Stimulated activated naive CD4-positive, alpha-beta T cell treated with Interleukin-2 at 50 U/mL for 16 hours (primary cell): ENCODE measurements at places on chromosomes 12 and 14.

- no peak for DNase-seq
Measured at GRCh38 chr14:81252278-81252677, 31.5 kb upstream of the GTF2A1 start.

- no peak for DNase-seq
Measured at GRCh38 chr14:71918955-71919354, 13.3 kb upstream of the RGS6 start.

DNA sequence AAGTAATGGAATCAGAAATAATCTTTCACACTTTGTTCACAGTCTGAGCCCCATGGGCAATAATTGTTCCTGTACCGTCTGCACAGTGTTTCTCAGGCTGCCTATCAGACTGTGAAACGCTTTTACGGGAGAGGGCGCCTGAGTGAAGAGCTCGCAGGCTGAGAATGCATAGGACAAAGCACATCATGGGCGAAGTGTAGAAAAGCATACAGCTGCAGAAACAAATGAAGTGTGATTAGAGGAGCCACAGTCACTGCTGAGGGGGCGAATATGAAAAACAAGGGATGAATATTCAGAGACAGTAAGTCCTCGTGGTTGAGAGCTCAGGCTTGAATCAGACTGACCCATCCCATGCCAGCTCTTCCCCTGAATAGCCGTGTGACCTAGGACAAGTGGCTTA is 438.4 kb upstream of the DCN start:
- DNase-seq, result no peak

GRCh38 chr14:88613552-88614010 is 50.7 kb downstream of the ZC3H14 start:
- DNase-seq, result no peak

DNA sequence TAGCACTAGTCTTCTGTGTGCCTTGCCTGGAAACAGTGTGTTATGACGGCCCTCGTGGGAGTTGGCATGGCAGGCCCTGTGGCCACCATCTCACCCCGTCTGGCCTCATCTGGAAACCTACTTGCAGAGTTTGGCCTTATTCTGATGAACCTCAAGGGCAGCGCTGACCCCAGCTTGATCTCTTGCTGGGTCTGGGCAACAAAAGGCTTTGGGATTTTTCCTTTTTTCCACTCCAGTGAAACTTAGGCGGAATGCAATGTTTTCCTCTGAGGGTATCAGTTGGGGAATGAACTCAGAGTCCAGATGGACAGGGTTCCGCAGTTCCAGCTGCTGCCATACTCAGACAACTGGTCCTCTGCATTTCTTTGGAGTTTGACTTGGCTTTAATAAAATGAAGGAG is 15.9 kb downstream of the CACNA1C start:
- DNase-seq, result no peak

DNA sequence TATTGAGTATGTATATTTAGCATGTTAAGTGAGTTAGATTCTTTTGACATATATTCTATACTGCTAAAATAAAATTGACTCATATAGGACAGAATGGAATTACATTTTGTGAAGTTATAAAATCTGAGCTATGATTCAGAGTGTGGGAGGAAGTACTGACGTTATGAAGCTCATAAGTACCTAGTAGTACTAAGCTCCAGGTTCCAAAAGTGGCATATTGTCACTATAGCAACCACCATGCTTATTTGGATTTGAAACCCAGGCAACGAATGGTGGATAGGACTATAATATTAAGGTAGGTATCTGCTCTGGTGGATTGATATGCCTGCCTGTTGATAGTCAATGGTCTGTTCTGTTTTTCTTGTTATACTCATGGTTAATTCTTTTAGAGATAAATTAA is 2.2 kb upstream of the FBXO33 start:
- DNase-seq, result no peak

- DNase-seq, result peak; percentile 25
Measured at GRCh38 chr12:1533602-1534304, 60.6 kb downstream of the FBXL14 start.

GRCh38 chr12:78308701-78309100 is 478.0 kb downstream of the NAV3 start:
- no peak for DNase-seq

DNA sequence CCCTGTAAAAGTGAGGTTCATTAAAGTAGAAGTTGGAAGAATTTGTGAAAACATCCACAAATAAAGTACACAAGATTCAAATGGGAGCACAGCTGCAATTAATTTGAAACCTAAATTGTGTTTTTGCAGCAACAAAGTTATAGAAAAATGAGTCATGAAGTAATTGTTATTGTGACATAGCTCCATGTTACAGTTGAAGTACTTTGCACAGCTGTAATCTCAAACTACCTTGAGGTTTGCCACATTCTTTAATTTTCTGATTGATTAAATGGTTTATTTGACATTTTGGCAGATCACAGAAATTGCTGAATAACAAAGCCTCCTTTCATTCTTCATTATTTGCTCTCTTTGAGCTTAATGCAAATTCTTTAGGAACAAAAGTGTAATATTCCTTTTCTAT is 111.3 kb downstream of the RMST start:
- no peak for DNase-seq
